ENCODE measurements at places on chromosomes 6 and 20. TPM values are rescaled to one million over a fixed set of nuclear protein-coding genes. Genes with fewer than 3 reads are reported as not detected.

DNA sequence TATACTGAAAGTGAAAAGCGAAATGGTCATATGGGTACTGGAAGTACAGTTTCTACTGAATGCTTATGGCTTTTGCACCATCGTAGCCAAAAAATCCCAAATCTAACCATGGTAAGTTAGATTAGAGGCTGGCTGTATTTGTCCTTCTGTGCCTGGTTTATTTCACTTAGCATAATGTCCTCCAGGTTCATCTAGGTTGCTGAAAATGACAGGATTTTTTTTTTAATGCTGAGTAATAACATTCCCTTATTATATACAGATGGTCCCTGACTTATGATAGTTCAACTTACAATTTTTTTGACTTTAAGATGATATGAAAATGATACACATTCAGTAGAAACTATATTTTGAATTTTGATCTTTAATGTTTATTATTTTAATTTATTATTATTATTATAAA lies 7.6 kb downstream of the MYCT1 start:
- no peak for DNase-seq
- H3K36me3 ChIP-seq, result no peaks in the 10 kb centered on the region
- H3K4me1 ChIP-seq, result no peaks in the 10 kb centered on the region
- no peak overlapping the region for H3K4me3 ChIP-seq
- peaks cover 3% of the 10 kb centered on the region for H3K27me3 ChIP-seq

DNA sequence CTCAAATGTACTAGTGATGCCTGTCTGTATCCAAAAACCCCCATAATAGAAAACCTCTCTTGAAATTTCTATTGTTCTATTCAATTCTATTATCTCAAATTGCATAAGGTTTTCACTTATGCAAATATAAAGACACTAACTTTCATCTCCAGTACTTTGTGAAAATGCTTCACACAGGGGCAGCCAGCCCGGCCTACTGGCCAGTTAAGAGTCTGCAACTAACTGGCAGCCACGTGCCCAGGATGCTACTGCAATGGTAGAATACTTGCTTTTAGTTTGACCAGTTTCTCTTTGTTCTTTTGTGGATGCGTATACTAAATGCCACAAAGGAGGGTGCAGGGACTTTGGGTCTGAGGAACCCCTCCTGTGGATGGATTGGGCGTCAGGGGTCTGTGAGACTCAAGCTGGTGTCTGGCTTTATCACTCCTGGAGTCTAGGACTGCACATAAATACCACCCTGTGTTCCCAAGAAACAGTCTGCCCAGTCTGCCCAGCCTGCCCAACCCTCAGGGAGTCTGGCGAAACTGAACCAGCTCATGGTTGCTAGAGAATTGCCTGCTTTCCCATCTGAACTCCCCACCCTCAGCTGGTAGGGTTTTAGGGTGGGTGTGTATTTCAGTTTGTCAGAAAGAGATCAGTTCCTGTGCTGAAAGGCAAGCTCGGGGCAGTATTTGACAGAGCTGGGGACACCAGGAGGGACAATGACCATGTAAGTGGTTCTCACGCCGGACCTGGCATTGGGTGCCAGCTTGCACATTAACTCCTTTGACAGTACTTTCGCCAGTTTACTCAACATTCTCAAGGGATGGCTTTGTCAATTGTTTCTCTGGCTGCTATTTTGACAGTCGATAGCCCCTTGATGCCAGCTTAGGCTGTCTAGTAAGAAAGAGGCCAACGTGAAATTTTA lies 558.2 kb upstream of the JAG1 start:
- no peaks in the 10 kb centered on the region for H3K27me3 ChIP-seq
- H3K4me3 ChIP-seq, result no peak overlapping the region
- H3K36me3 ChIP-seq, result no peaks in the 10 kb centered on the region
- H3K4me1 ChIP-seq, result peaks cover 60% of the 10 kb centered on the region
- no peak for DNase-seq

DNA sequence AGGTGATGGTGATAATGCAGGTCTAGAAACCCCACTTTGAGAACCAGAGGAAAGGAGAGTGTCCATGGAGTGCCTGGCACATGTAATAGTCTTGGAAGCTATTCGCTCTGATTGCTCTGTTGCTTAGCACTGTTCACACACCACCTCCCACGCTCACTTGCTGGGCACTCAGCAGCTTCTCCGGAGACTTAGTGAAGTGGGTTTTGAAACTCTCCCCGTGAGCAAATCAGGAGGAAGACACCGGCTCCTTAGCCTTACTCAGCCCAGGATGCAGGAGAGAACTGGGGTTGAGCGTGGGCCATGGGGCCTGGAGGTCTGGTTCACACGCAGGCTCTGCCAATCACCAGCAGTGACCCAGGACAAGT lies 22.2 kb downstream of the BMP7 start:
- H3K27me3 ChIP-seq, result peaks cover 18% of the 10 kb centered on the region

GRCh38 chr6:45488889-45489288 lies 111.2 kb upstream of the SUPT3H start:
- H3K27me3 ChIP-seq, result no peaks in the 10 kb centered on the region
- DNase-seq, result no peak
- no peak overlapping the region for H3K27ac ChIP-seq

DNA sequence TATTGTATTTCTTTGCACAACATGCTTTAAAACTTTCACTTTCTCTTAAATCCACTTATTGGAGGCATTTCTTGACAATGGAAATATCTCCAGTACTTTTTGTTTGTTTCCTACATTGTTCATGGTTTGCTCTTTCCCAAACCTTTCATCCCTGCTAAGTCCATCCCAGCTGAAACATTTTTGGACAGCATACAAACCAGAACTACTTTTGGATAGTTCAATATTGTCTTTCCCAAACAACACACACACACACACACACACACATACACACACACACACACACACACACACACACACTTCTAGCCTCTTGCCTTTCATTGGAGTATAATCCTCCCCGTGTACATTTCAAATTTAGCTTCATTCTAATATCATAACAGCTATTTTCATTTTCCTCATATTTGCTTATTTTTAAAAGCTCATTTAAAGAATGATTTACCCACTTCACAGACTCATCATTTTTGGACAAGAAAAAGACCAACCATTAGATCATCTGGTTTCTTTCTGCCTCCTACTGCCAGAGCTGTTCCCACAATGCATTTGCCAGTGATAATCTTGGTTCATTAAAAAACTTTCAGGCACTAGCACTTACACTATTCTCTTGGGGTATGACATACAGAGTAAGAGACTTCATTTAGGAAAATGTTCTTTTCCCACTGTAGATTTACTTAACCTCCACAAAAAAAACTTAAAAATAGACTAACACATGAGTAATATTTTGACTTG lies 248.1 kb downstream of the CD109 start:
- peaks cover 3% of the 10 kb centered on the region for H3K4me1 ChIP-seq
- H3K27me3 ChIP-seq, result peaks cover 18% of the 10 kb centered on the region
- H3K27ac ChIP-seq, result no peak overlapping the region
- peaks cover 3% of the 10 kb centered on the region for H3K36me3 ChIP-seq
- no peak overlapping the region for H3K4me3 ChIP-seq

GRCh38 chr6:3388786-3389185 lies 68.1 kb downstream of the SLC22A23 start:
- no peak for DNase-seq
- peaks cover 3% of the 10 kb centered on the region for H3K36me3 ChIP-seq
- no peaks in the 10 kb centered on the region for H3K27me3 ChIP-seq
- no peak overlapping the region for H3K4me3 ChIP-seq
- H3K27ac ChIP-seq, result no peak overlapping the region
- peaks cover 9% of the 10 kb centered on the region for H3K4me1 ChIP-seq

The SLC22A2 gene
- total RNA-seq, result not detected

Measured in osteocyte (in vitro differentiated cells).